ENCODE measurements at places on chromosomes 16 and 17.

GRCh38 chr17:2396568-2397246, 4.2 kb downstream of the MNT start:
- peak; percentile 35 for DNase-seq

DNA sequence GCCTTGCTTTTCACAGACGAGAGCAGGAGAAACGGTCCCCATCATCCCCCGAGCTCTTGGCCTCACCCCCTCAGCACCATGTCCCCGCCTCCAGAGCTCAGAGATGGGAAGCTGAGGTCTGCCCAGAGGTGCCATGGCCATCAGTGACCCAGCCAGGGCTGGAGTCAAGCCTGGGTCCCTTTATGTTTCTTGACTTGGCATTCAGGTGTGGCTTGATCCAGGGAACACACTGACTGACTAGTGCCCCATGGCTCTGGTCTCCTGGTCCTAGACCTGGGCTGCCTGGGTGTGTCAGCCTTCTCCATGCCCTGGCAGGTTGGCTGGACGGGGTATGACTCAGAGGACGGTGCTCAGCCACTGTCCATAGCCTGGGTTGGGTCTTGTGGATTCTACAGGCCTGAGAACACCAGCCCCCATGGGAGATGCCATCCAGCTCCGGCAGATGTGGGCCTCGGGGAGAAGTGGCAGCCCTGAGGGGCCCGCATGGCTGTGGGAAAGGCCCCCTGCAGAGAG, 54.2 kb downstream of the ZFPM1 start:
- DNase-seq, result no peak

DNA sequence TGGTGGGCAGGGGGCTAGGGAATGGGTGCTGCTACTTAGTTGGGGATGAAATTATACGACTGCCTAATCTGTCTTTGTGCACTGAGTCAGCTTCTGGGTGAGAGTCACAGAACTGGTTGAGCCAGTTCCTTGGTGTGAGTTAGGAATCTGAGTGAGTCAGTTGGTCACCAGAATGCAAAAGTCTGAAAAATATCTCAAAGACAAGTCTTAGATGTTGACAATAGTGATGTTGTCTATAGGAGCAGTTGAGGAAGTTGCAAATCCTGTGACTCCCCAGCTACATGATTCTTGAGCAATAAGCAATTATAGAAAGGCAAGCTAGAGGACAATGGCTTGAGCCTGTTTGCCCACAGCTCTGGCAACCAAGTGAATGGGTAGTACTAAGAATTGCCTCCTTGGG, 399.2 kb downstream of the CNTNAP4 start:
- no peak for DNase-seq

DNA sequence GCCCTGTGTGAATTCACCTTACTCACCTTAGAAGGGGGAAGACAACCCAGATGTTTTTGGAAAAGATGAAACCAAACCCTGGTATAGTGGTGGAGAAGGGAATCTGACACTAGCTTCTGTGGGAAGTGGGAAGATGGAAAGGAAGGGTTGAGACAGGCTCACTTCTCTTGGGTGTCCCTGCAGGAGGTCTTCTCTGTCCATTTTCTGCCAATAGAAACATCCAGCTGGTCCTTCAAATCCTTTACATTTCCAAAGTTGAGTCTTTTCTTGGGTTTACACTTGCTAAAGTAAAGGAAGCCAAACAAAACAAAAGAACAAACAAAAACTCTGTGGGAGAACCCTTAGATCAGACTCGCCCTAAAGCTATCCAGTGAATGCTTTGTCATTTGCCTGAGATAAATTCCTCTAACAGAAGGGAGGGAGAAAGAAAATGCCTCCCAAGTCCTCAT, 10.2 kb downstream of the HOXB1 start:
- no peak for DNase-seq

GRCh38 chr17:17840751-17841591, 4.2 kb upstream of the SREBF1 start:
- DNase-seq, result no peak

DNA sequence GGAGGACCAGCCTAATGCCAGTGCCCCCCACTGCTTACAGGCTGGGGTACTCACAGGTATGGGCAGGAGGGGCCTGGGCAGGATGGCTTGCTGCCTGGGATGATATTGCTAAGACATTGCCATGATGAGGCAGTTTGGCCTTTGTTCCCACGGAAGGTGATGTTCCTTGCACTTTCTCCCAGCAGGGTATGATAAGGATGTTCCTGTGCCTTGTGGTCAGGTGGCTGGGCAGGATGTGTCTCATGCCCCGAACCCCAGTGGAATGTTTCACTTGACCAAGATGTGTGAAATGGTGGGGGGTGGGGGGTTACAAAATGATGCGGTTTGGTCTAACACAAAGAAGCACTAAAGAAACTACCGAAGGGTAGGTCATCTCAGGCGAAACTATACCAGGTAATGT, 337.8 kb upstream of the ZFHX3 start:
- no peak for DNase-seq

DNA sequence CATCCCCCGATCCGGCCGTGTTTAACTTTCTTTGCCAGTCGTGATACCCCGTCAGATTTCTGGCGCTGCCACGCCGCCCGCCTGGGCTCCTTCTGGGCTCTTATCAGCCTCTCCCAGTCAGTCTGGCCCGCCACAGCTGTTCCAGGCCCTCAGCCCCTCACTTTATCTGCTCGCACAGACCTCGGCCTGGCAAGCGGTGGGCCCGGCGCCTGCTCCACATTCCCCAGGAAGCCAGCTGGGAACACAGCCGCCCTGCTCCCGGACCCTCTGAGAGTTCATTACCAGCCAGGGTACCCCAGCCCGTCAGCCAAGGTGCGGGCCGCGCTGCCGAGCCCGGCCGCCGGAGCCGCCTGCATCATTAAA, 157.5 kb downstream of the ZNF423 start:
- DNase-seq, result no peak

- DNase-seq, result no peak
These were observed 25.6 kb downstream of the TRARG1 start for GRCh38 chr17:1304962-1305563.

DNA sequence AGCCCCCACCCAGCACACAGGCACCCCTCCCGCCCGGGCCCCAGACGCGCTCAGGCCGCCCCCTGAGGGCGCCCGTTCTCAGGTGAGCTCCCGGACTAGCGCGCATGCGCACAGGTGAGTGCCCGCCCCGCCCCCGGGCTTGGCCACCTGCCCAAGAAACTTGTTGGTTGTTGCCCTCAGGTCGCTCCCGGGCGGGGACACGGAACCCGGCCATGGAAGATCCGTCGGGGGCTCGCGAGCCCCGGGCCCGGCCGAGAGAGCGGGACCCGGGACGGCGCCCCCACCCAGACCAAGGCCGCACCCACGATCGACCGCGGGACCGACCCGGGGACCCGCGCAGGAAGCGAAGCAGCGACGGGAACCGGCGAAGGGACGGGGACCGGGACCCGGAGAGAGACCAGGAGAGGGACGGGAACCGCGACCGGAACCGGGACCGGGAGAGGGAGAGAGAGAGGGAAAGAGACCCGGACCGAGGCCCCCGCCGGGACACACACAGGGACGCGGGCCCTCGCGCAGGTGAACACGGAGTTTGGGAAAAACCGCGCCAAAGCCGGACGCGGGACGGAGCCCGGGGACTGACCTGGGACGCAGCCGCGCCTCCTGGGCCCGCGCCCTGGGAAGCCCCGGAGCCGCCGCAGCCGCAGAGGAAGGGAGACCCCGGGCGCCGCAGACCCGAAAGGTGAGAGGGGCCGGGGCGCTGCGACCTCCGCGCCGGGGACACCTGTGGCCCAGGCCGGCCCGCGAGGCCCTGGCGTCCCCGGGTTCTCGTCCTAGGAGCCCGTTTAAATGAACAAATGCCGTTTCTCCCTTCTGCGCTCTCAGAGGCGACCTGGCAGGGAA, at the start of gene MARVELD3:
MARVELD3 (plus strand) TSS at position 167 of the 840 bp plus-strand sequence; CDS start at position 213, 46 bp downstream.
- DNase-seq, result peak; percentile 25

GRCh38 chr17:32276171-32276601, 10.6 kb downstream of the RHBDL3 start:
- DNase-seq, result no peak

All from stimulated activated CD4-positive, alpha-beta T cell treated with anti-CD3 and anti-CD28 coated beads, Interleukin-4, amount 100 ng/mL, for 4 hours (primary cell).